Effector CD4-positive, alpha-beta T cell (primary cell): ENCODE measurements at places on chromosomes 1 and 21.

DNA sequence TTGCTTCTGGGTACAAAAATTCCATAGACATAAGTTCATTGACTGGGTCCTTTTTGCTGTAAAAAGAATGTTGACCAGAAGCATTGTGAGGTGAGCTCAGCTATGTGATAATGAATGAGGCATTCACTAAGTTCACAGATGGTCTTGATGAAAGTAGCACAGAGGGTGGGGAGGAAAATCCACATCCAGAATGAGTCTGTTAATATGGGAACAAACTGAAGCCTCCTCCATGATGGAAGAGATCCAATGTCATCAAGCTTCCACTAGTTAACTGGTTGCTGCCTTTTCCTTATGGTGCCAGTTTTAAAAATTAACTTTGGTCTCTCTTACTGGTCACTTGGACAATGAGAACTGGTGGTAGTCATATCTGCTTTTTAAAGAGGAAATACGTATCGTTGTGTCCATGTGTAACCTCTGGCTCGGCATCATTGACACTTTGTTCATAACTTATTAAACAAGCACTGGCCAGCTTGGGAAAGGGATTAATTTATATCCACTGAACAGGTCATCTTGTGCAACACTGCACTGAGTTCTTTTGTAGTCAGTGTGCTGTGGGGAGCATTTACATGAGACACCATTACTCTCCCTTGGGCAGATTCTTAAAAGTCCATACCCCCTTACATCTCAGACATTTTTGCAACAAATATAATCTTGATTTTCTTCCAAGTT is 88.6 kb downstream of the ADAMTS1 start:
- DNase-seq: no peak

DNA sequence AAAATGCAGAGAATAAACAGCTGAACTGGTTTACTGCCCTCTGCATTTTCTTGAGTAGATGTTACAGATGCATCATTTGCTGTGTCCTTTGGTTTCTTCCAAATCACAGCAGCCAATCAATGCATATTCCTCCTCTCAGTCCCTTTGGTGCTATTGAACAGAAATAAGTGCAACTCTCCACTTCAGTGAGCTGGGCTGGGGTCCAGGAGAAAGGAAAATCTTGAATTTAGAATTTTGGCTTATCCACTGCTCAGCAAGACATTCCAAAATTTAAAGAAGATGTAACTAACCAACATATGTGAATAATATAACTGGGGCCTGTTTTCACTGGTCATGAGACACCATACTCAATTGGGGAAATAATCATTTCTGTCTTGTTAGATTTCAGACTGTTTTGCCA is 39.2 kb downstream of the PRMT6 start:
- DNase-seq: no peak

DNA sequence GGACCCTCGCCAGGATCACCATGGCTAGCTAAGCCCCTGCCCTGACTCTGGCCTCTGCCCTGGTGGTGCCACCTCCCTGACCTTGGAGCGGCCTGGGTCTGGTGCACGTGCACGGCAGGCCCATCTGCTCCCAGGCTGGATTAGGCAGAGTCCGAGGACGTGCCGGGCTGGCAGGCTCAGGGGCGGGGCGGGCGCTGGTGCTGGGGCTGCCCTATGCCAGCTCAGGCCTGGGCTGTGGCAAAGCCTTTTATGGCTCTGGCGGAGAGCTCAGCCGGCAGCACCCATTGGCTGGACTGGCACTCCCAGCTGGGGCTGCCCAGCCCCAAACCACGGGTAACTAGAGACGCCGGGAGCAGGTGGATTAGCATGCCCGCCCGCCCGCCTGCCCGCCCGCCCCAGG is 17.1 kb upstream of the EDN2 start:
- DNase-seq: no peak

GRCh38 chr1:56501888-56502287 is 77.5 kb downstream of the PLPP3 start:
- no peak for DNase-seq

DNA sequence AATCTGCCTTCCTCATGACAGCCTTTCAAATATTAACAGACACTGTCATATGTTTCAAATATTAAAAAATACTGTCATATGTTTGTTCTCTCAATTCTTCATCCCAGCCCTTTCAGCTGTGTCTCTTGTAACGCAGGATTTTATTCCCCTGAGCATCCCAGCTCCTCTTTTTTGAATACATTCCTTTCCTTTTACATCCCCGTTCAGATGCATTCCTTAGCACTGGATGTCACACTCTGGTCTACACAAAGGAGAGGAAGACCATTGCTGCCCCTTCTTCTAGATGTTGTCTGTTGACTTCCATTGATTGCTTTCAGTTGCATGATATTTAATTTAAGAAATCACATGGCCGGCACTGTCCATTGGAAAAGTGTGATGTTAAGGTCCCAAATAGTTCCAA is 117.4 kb upstream of the PAXBP1 start:
- DNase-seq: no peak
